ENCODE measurements at places on chromosomes 4 and X. TPM values are rescaled to one million over a fixed set of nuclear protein-coding genes. Genes with fewer than 3 reads are reported as not detected.

DNA sequence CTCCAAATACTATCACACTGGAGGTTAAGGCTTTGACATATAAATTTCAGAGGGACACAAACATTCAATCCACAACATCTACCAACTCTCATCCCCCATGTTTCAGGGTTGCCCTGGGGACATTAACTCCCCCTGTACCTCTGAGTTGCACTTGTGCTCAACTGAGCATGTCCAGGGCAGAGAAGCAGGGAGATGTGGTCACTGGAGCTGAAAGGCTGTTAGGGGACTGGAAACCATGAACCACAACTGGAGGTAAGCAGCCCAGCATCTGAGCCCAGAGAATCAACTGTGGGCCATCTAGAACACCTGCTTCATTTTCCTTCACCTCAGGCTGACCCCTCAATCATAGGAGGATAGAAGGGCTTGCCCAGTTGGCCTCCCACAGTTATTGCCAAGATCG is 641.1 kb downstream of the MID1IP1 start:
- no peak for DNase-seq

DNA sequence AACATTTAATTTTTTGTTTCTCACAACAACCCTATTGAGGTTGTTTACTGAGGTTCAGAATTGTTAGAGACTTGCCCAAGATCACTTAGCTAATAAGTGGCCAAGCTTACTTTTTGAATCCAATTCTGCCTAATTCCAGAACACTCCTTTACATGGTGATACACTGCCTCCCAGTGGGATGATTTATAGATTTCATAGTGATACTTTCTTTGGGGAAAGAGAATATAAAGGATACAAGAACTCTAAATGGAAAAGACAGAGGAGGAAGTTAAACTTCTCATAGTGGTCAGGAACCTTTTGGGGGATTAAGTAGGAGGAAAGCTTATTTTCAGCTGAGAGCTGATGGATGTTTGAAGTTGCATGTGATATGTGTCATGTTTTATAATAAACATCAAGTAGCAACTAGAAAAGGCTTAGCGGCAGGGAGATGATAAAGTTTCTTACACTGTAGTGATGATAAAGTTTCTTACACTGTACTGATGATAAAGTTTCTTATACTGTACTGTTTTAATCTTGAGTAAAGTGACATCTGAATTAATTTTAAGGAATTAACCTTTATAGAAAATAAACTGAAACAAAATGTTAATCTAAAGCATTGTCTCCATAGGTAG is 15.3 kb downstream of the STAG2 start:
- no peak for DNase-seq

GRCh38 chrX:137387646-137388045 is 178.3 kb upstream of the ZIC3 start:
- DNase-seq = no peak

GRCh38 chrX:32448945-32449344 is 762.4 kb downstream of the DMD start:
- no peak for DNase-seq

The MAGIX gene
- total RNA-seq = 5.1 TPM
